ENCODE measurements at places on chromosomes 12 and 14. TPM values are rescaled to one million over a fixed set of nuclear protein-coding genes. Genes with fewer than 3 reads are reported as not detected.

DNA sequence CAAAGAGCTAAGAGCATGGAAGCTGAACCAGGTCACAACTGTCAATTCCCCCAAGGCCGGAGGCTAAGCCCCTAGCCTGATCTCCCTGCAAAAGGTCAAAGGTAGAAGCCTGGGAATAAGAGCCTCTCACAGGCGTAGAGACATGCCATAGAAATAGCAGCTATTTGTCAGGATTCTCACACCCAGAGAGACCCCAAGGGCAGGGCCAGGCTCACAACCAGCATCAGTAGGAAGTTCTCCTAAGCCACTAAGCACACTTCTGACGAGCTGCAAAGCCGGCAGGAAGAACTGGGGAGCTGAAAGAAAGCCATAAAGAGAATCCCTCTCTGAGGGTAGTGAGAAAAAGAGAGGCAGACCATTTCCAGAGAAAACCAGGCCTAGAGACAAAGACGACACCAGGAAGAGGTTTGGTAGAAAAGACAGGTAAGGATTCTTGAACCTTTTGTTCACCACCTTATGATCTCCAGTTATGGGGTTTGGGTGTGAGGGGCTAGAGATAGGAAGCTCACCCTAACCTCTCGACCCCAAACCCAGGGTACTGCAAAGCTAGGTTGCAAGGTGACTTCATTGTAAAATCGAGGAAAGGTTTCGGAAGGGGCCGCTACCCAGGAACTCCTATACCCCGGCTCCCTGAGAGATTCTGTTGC is 1.0 kb downstream of the SMARCC2 start:
- no peak for DNase-seq

- no peak for DNase-seq
These were observed 50.1 kb downstream of the CCDC88C start for GRCh38 chr14:91367173-91368171.

- DNase-seq: no peak
These were observed 377.8 kb downstream of the FUT8 start for GRCh38 chr14:65790172-65790815.

GPRC5A gene
- 1.3 TPM for total RNA-seq

DNA sequence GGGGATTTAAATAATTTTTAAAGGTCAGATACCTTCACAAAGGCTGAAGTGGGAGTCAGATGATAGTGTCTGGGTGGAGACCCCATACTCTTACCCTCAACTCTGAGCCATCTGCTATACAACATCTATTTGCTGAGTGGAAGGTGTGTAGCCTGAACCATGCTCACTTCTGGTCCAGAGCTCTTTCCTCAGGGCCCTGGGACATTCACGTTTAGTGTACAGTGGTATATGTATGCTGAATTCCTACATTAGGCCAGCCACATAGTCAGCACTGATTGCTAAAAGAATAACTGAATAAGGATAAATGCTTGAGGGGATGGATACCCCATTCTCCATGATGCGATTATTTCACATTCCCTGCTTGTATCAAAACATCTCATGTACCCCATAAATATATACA is 107.3 kb downstream of the KIF26A start:
- no peak for DNase-seq

- DNase-seq: no peak
These were observed 63.2 kb upstream of the SLC24A4 start for GRCh38 chr14:92259613-92260357.

GRCh38 chr12:123483602-123484248 is 25.8 kb downstream of the SNRNP35 start:
- DNase-seq: no peak

DNA sequence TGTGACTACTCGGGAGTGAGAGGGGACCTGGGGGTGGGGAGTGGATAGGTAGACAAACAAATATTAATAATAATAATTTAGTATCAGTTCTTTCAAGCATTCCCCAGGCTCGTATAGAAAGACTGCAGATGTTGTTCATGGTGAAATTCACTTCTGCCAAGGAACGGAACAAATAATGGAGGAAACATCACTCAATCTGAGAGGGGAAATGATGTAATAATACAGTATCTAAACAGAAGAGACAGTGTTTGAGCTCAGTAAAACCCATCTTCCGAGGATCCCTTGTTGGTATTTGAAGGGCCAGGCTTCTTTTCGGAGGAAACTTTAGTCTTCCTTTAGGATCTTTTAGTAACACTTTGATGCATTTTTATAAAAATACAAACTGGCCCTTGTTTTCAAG is 114.2 kb downstream of the KCNK10 start:
- DNase-seq: no peak

DNA sequence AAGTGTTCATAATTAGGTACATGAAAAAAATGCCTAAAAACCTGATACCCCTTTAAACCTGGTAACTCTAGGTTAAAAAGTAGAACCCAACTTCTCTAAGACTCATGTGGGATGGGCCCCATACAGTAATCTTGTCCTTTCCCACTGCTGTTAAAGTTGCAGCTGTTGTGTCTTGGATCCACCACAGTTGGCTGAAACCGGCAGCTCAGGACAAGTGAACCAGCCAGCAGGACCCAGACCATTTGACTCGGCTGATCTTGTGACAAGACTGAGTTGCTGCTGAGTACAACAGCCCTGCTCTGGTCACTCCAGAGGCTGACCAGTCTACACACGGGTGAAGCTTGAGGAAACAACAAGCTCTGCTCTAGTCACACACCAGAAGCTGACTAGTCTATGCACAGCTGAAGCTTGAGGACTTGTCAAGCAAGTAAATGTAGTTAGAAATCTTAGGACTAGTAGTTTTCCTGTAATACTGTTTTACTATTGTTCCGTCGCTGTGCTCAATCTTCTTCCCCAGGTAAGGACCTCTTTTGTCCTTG is 60.6 kb downstream of the DHRS2 start:
- DNase-seq: no peak

DNA sequence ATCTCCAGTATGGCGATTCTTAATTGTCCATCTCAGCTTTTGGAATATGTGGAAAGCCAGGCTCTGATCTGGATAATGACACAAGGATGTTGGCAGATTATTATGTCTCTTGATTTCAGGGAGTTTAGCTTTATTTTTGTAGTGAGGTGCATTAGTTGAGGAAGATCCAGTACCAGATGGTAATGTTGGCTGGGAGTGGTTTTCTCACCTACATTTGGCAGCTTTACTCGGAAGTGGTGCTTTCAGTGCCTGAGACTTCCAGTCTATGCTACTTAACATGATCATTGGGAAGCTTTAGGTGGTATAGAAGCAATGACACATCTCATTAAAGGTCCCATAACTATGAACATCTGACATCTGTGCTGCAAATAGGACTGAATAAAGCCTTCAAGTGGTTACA is 7.5 kb downstream of the SLC15A5 start:
- no peak for DNase-seq

DNA sequence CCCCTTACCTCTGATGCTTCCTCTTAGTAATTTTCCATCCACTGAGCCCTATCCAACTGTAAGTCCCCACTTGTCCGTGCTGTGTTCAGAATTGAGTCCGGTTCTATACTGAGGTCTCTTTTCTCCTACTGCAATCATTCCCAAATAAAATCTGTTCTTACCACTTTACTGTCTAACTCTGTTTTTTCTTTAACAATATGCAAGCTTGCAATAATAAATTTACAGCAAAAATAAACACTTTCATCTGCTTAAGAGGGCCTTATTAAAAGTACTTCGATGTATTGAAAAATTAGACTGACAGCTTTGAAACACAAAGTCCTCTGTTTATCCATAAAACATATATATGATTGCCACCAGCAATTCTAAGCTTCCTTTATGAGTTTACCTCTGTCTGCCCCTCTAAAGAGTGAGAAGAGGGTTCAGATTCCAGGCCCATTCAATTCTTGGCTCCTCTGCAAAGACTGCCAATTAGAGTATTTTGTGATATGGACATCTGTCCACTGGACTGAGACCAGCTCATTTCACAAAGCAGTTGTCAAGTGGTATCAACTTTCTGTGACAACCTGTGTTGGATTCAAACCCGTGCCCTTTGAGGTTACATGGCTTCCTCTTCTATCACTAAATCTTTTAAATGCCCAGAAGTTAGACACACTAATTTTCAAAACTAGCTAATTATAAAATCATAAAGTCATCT is 39.9 kb upstream of the G2E3 start:
- no peak for DNase-seq

NOVA1 gene
- total RNA-seq: 3.7 TPM

PTGR2 gene
- total RNA-seq: 38.3 TPM

DNA sequence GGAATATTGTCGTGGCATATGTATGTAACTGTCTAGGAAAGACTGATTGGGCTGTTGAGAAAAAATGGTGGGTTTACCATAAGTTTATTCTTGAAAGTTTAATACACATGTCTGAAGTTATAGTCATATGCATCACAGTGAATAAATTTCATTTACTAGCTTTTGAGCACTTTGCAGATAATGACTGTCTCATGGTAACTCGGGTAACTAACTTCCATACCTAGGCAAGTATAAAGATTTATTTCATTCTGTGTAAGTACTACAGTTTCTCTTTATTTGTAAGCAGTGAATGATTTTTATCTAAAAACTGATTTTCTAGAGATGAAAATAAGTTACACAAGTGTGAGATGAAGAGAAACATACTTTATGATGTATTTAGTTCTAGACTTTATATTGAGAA is 3.0 kb downstream of the USP15 start:
- no peak for DNase-seq

DNA sequence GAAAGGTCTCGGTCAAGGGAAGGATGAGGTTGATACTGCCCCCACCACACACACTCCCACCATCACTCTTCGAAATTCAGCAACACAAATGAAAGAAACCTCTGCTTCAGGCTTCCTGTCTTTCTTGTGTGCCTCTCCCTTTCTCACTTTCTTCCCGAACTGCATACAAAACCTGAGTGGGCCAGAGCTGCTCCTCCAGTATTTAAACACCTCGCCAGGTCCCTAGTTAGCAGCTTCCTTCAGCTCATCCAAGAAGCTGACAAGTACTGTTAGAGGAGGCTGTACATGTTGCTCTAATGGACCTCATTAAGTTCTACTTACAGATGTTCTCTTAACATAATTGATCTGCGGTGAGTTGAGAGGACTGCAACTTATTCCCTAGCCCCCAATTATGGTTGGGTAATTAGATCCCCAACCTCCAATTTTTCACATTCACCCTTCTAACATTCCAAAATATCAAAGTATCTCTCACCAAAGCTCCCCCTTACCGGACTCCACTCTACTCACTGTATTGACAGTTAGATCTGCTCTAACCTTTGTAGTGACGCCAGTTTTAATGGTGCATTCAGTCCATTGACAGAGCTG is 4.1 kb upstream of the LMO3 start:
- no peak for DNase-seq

GRCh38 chr14:76761136-76761959 is at the start of gene VASH1:
VASH1 (plus strand) TSS chr14:76761468; CDS start chr14:76762822, 1,354 bp downstream.
- peak; percentile 84 for DNase-seq

DNA sequence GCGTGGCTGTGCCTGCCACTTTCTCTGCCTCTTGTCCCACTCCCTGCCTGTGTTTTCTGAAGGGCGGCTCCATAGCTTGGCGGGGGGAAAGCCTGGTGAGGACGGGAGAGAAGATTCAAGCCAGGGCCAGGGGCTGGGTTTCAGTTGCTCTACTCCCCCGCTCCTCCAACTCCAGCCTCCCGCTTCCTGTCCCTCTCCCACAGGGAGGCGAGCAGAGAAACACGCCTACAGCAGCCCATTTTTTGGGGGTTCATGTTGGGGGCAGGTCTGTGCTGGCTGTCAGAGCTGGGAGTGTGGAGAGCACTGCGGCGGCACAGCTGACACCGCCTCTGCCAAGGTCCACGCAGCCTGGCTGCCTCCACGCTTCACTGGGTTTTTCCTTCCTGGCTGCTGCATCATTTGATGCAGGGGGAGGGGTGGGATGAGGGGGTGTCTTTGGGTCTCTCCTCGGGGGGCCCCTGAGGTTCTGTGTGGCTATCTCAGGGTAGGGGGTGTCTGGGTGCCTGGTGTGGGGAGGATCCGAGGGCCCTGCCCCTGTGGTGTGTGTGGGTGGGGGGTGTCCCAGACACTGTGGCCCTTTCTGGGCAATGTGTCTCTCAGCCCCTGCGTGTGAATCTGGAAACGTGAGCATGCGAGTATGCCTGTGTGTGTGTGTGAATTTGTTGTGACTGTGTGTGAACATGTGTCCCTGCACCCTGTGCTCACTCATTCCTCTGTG is 10.7 kb upstream of the KRT80 start:
- DNase-seq: no peak

GRCh38 chr14:39218171-39218769 is 15.4 kb upstream of the MIA2 start:
- DNase-seq: no peak

DNA sequence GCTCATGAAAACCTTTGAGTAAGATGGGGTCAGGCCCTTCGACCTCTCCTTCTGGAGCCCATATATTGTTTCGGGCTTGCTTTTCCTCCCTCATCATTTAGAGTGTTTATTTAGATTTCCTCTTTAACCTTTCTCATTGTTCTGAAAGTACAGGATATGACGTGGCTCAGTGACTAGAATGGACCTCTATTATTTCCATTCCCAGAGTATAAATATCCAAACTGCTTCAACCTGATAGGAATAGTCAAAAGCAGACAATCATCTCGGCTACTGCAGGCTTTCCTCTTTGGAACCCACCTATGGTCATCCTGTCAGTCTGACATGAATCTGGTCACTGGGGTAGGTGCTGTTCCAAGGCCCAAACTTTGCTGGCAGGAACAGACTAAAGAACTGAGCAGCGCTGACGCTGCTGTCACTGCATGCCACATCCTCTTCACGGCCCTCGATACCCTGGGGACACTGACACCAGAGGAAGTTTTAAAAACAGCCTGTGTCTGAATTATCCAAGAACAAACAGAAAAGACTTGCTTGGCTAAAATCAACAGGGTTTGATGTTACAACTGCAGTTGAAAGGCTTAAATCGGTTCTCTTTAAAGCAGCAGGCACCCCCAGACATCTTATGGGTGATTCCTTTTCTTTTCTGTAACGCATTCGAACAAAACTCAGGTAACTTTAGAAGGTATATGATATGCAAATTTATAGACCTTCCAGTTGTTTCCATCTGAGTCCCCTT is 5.0 kb upstream of the DDX47 start:
- DNase-seq: peak; percentile 62

POTEM gene
- not detected for total RNA-seq

DNA sequence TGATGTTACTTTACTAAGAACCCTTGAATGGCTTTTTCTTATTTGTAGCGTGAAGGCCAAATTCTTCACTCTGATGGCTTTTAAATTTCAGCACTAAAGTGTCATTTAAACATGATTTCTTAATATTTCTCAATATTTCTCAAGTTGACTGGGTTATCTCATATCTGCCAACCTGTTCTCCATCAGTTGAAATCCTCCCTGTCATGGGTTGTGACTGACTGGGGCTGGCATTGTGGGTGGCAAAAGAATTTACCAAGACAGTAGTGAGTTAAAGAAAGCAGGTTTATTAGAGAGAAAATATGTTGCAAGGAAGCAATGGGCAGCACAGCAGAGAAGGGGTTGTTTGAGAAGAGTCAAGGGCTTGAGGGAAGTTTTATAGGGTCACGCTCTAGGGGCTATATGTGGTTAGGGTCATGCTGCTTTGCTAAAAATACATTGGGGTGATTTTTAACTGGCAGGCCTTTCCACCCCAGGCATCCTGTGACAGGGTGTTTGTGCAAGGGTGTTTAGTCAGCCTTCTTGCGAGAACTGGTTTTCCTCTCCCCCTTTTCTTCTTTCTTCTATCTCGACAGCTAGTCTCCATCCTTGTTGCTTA is 232.8 kb upstream of the SEL1L start:
- no peak for DNase-seq

CPSF6 gene
- total RNA-seq: 44.8 TPM

ESRRB gene
- 8.7 TPM for total RNA-seq

GRCh38 chr12:88553941-88554658 is 26.2 kb downstream of the KITLG start:
- no peak for DNase-seq

GRCh38 chr12:44464180-44464579 is 411.9 kb downstream of the NELL2 start:
- no peak for DNase-seq

Data from right cardiac atrium (tissue), 5 donors.